Naive thymus-derived CD8-positive, alpha-beta T cell (primary cell): ENCODE measurements at places on chromosomes 7 and 10.

DNA sequence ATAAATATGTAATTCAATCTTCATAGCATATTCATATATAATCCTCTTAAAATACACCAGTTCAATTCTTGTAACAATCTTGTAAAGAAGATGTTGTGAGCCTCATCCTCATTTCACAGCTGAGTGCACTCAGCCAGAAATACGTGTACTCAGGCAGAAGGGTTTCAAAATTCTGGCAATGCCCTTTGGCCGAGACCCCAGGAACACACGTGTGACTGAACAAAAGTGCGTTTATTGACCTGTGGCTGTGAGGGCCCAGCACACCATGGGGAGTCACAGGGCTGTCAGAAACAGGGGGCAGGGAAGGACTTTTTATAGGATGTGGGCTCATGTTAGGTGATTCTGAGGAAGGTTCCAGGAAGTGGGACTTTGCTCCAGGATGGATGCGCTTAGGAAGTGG lies 21.5 kb downstream of the GIMAP8 start:
- no peak for DNase-seq

GRCh38 chr7:22051886-22052673 lies 106.4 kb upstream of the CDCA7L start:
- no peak for DNase-seq

DNA sequence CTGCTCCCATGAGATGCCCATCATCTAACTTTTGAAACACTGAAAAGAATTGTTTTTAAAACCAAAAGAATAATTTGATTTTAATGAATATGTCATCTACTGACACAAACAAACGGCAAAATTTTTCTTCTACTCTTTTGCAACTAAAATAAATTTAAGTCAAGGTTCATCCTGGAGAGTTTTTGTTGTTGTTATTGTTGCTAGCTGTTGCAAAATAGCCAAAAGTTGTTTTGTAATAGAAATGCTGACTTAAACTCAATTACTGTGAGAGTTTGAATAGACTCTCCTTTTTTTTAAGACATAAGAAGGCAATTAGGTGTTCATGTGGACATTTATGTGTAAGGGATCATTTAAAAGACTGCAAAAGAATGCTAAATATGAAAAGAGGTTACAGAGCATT lies 146.0 kb upstream of the SEM1 start:
- no peak for DNase-seq

GRCh38 chr7:157150882-157151281 lies 12.2 kb downstream of the UBE3C start:
- DNase-seq = no peak

- DNase-seq = no peak
Measured at GRCh38 chr10:110147961-110148360, 59.4 kb upstream of the MXI1 start.

DNA sequence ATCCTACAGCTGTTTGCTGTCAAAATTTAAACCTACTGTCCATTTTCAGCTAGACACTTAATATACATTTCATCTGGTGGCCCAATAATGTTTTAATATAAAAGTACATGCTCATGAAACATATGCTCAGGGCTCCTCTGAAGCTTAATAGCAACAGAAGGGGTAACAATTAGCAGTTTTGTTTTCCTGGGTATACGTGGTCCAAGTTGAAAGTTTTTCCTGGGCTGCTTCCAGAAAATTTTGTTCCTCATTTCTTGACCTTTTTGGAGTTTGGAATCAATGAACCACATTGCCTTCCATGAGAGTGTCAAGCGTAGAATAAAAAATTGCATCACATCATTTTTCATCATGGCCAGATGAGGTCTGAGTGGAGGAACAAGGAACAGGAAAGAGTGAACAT lies 537.3 kb upstream of the MGMT start:
- no peak for DNase-seq
